ENCODE measurements at places on chromosomes 7 and 10.

DNA sequence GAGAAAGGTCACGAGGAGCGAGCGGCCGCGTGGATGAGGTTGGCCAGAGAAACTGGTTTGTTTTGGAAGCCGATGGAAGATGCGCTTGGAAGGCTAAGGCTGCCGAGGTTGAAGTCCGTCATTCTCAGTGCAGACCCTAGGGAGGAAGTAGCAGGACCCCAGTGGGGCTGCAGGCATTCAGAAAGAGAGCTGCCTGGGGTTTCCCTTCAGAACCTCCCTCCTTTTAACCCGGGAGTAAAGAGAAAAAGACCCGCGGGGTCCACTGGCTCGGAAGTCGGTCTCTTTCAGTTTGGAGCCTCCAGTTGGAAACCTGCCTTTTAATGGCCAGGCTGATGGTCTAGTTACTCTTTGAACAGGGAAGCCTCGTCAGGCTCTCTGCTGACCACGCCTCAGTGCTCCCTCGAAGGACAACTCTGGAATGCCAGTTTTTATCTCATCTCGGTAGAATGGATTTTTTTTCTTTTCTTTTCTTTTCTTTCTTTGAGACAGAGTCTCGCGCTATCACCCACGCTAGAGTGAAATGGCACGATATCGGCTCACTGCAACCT, 188.6 kb downstream of the CUX1 start:
- no peak for DNase-seq

- DNase-seq = no peak
These were observed 11.2 kb downstream of the LRIT2 start for GRCh38 chr10:84214046-84214572.

GRCh38 chr7:16430133-16430532, 8.8 kb upstream of the CRPPA start:
- DNase-seq = no peak

- no peak for DNase-seq
These were observed 128.3 kb upstream of the MKI67 start for GRCh38 chr10:128254476-128254875.
